Right atrium auricular region (tissue), 2 donors: ENCODE measurements at places on chromosomes 5 and 9. TPM values are rescaled to one million over a fixed set of nuclear protein-coding genes. Genes with fewer than 3 reads are reported as not detected.

The ECSCR gene
- 35.4 TPM for total RNA-seq

The HAPLN1 gene
- 0.19 TPM for total RNA-seq

The OR1J2 gene
- not detected for total RNA-seq

DNA sequence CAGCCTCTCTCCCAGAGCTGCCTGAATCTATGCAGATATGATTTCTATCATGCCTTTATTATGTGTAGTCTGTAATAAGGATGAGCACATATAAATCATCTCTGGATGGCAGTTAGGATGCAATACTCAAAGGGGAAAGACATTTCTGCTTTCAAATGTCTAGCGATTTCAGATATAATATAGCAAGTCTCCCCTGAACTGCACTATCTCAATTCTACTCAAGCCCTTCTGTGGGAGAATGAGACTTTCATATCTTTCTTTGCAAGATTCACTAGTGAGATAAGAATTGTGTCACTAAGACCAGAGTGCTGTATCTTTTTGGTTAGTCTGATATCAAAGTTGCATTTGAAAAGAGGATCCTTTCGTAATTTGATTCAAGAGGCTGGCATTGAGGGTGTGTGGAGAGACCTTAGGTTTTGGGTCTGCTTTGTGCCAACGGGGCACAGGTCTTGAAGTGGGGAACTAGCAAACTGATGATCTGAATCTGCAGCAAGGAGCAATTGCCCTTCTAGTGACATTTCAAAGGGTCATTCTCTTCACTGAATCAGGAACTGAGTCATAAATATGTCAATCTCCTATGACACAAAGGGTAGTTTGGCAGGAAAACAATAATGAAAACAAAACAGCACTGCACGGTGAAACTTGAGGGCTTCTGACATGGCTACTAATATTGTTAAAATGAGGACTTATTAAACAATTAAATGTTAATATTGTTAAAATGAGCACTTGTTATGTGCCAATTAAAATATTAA lies 305.5 kb upstream of the CLINT1 start:
- no peak overlapping the region for H3K4me3 ChIP-seq
- no peaks in the 10 kb centered on the region for H3K4me1 ChIP-seq
- no peaks in the 10 kb centered on the region for H3K36me3 ChIP-seq

DNA sequence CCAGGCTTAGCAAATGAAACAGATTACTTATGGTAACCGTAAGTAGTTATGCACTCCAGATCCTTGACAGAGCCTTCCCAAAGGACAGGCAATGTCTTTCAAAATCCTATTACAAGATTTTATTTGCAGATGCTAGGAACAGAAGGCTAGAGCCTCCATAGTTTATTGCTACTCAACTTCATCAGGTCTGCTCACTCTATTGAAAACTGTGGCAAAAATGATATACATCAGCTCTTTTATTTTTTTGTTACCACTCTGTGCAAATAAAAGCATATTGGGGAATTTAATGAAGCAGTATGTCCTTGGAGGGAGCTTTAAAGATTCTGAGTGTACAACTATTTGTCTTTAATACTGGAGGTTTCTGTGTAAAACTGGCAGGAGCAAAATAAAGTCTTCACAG lies 46.5 kb downstream of the SLC44A1 start:
- no peaks in the 10 kb centered on the region for H3K27me3 ChIP-seq
- peaks cover 16% of the 10 kb centered on the region for H3K4me1 ChIP-seq
- H3K4me3 ChIP-seq: no peak overlapping the region
- no peak overlapping the region for H3K27ac ChIP-seq
- H3K36me3 ChIP-seq: no peaks in the 10 kb centered on the region

GRCh38 chr5:172111852-172112225 lies 76.2 kb downstream of the STK10 start:
- no peak overlapping the region for H3K4me3 ChIP-seq
- no peaks in the 10 kb centered on the region for H3K27me3 ChIP-seq
- H3K27ac ChIP-seq: no peak overlapping the region

DNA sequence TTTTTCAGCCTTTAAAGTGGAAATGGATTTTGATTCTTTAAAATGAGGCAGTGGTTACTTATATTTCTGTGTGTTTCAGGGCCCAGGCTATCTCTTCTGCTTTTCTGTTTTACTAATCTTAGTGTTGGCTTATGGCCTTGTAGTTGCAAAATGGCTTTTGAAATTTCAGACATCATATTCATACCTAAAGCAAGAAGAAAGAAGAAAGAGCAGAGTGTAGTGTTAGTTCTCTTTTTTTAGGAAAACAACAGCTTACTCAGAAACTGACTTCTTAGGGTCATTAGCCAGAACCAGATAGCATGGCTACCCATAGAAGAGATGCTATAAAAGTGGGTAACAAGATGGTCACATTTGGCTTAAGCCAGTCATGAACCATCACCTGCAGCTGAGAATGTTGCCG lies 20.9 kb downstream of the ZBED3 start:
- no peak overlapping the region for H3K4me3 ChIP-seq
- no peak for DNase-seq
- H3K36me3 ChIP-seq: peaks cover 33% of the 10 kb centered on the region
- no peaks in the 10 kb centered on the region for H3K27me3 ChIP-seq

DNA sequence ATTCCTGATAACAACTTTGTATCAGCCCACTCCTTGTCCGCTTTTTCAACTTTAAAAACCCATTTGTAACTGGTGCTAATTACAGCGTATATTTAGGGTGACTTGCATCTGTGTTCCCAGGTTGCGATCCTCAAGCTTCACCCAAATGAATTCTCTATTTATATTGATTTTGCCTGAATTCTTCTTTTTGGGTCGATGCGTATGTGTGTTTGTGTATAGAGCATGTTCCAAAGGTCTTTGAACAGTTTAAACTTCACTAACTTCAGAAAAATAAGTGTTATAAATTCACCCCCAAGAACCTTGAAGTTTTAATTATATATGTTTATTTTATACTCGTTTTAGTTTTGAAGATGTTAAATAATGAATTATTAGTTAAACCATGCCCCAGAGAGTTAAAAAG lies 16.1 kb upstream of the SPATA31D4 start:
- no peak overlapping the region for H3K27ac ChIP-seq
- DNase-seq: no peak
- no peaks in the 10 kb centered on the region for H3K27me3 ChIP-seq
- H3K4me1 ChIP-seq: no peaks in the 10 kb centered on the region
- no peaks in the 10 kb centered on the region for H3K36me3 ChIP-seq

DNA sequence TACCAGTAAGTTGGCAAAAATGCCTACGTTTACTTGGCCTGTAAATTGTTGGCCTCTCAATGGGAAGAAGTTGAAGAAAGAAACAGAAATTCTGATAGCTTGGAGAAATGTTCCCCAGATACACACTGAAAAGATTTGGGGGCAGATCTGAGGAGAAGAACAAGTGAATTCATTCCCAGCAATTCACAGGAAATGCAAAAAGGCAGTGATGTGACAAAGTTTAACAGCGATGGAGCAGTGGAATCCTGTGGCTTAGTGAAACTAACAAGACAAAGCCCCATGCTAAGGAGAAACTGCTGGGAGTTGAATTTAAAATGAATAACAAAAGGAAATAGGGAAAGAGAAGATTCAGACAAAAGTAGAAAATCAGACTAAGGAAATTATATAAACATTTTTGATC lies 213.2 kb upstream of the EDIL3 start:
- no peaks in the 10 kb centered on the region for H3K27me3 ChIP-seq
- H3K36me3 ChIP-seq: no peaks in the 10 kb centered on the region
- H3K4me3 ChIP-seq: no peak overlapping the region
- no peak overlapping the region for H3K27ac ChIP-seq
